ENCODE measurements at places on chromosomes 1 and 21.
A peak's percentile ranks its signal among the peaks of the same experiment; 100 is the strongest.

DNA sequence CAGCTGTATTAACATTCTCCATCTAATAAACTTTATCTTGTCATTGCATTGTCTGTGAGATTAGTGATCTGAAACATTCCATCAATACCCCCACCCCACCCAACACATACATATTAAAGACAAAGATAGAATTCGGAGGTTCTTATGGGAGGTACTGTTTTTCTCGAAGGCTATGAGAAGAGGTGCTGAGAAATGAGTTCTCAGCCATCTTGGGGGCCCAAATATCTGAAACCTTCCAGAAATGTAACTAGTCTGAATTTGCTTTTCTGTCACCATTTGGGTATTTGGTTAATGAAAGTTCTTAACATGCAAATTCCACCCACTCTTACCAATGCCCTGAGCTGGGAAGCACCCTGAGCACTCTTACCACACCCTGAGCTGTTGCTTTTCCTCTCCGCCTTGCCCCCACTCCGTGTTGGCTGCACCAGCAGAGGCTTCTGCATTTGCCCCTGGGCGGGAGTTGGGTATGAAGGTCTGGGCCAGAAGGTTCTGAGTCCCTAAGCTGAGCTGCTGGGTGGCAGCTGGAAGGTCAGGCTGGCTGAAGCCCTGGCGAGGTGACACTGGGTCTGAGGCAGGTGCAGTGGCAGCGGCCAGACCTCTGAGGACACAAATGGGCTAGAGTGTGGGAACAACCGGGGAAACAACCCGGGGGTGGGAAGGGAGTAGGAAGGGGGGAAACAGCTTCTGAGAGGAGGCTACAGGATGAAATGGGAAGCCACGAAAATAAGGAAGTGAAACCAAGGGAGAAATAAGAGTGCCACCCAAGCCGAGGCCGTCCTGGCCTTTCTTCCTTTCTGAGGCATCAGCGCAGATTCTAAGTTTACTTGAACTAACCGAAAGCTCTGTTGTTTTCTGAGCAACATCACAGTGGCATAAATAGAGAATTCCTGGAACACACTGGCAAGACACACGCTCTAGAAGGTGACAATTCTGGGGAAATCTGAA is 26.3 kb upstream of the IER5 start:
- DNase-seq = peak; percentile 90

GRCh38 chr1:201893431-201893830 is 4.7 kb downstream of the SHISA4 start:
- DNase-seq = no peak

- DNase-seq = no peak
Observed at GRCh38 chr1:230199034-230199433, 132.0 kb downstream of the GALNT2 start.

DNA sequence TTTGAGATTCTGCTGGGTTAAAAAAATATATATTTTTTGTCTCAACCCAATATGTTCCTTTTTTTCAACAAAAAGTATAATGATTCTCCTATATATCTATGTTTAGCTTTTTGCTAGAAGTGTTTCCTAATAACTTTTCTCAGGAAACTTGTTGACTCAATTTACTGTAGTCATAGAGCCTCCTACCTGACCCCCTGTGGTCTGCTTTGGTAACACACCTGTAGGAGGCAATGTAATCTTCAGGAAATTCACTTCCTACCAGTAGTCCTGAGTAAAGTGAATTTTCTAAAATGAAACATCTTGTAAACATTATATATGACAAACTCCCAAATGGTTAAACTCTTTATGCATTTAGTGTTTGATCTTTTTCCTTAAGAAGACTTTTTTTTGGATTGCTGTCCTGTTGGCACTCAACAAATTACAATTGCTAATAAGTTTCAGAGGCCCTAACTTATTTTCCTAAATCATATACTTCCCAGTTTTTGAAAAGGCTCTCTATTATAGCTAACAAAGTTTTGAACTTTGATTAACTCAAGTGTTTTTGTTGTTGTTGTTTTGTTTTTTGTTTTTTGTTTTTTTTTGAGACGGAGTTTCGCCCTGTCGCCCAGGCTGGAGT is 118.3 kb downstream of the OLFML2B start:
- peak; percentile 13 for DNase-seq

GRCh38 chr1:248288391-248288790 is 10.6 kb upstream of the OR2T33 start:
- DNase-seq = peak; percentile 96

DNA sequence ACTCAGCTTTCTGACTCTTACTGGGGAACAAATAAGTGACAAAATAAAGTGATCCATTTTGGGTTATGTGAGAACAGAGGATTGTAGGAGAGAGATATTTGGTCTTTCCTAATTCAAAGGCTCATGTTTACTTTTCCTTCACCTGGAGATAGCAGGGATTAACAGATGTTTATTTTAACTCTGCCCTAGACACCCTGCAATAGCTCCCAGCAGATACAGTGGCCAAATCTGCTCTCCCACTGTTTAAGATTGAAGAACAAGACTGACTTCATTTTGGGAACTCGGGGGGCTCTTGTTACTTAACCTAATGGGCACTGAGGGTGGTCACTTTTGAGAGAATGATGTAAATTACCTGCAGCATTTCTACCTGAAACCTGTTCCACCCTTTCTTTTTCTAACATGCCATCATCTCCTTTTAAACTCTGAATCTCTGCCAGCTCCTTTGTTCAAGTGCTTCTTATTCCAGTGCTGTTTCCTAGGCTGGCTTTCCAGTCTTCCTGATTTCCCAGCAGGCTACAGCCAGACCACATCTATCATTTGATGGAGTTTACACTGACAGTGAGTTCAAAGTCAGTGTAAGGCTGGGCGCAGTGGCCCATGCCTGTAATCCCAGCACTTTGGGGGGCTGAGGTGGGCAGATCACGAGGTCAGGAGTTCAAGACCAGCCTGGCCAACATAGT is 90.0 kb downstream of the SELENOF start:
- DNase-seq = no peak

- peak; percentile 29 for DNase-seq
Observed at GRCh38 chr1:152002960-152003359, 9.3 kb upstream of the S100A10 start.

DNA sequence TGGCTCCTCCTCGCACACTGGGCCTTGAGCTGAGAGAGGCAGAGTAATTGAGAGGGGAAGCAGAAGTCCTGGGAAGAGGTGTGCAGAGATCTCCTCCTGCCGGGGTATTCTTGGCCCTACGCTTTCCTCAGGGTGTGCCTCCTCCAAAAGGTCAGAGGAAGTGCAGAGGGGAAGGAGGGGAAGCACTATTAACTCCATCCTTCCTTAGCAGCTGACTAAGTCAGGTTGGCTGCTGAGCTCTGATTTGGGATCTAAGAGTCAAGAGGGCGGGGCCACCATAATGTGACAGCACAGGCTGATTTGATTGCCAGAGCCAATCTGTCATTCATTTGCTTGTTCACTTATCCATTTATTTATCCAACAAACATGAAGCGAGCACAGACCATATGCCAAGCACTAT is 12.3 kb downstream of the ATP2B4 start:
- peak; percentile 58 for DNase-seq

DNA sequence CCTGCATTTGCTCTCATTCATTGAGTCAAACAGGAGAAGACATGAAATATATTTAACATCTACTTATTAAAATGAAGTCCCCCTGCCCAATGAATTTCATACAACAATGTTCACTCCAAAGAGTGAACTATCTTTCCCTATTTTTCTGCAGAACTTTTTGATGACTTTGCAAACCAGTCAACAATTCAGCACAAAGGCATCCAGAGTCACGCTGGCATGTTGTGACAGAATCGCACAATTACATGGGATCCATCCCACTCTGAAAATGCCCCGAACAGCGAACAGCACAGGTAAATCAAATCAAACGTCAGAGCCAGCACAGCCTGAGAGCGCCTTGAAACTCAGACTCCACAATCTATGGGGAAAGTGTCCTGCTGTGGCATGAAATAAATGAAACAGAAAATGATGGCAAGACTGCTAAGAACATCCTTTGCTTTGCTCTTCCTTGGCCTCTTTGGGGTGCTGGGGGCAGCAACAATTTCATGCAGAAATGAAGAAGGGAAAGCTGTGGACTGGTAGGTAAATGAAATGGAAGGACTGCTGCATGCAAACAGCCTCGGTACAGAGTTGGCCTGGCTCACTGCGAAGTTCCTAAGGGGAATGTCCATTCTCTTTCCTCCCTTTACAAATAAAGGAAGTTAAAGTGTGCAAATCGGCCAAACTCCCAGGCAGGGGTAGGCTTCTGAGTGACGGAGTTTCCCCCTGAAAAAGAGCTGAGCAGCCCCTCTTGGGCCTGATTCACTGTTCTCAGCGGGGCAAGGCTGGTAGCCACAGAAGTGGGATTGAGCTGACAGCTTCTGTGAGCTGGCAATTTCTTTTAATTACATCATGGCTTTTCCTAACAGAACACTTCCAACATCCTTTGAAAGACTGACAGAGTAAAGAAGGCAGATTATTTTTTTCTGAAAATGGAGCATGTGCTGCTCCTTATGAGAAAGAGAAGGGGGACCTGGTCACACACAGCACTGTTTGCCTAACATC is at the start of gene DNASE2B:
Gene DNASE2B (plus strand): TSS at position 310 of the 981 bp plus-strand sequence. CDS start 81 bp downstream, at position 391.
- DNase-seq = no peak
